Activated CD4-positive, alpha-beta T cell treated with anti-CD3 and anti-CD28 coated beads, Interleukin-2, amount 10 ng/mL, durations not matched to agents 24 days and 14 days (primary cell): ENCODE measurements at places on chromosomes 1 and 21. TPM values are rescaled to one million over a fixed set of nuclear protein-coding genes. Genes with fewer than 3 reads are reported as not detected.

DNA sequence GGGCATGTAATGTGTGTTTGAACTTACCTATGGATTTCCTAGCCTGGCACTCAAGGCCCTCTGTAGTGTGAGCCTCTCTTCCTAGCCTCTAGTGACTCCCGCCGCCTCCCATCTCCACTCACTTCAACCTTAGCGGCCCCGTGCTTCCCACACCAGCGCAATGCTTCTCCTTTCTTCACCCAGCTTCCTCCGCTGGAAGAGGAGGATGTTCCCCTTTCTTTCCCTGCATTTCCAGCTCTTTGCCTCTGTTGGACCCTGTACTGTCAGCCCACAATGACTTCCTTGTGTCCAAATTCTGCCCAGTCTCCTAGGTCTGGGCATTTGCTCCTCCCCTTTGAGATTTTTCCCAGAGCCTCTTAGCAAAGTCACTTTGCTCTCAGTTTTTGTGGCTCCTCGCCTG lies 138.1 kb upstream of the IRF2BP2 start:
- peaks cover 2% of the 10 kb centered on the region for H3K4me1 ChIP-seq
- peaks cover 2% of the 10 kb centered on the region for H3K27me3 ChIP-seq
- no peaks in the 10 kb centered on the region for H3K36me3 ChIP-seq
- H3K4me3 ChIP-seq: no peak overlapping the region
- DNase-seq: no peak

- H3K36me3 ChIP-seq: no peaks in the 10 kb centered on the region
- H3K27ac ChIP-seq: no peak overlapping the region
- DNase-seq: no peak
- H3K27me3 ChIP-seq: peaks cover 17% of the 10 kb centered on the region
- no peaks in the 10 kb centered on the region for H3K4me1 ChIP-seq
Measured at GRCh38 chr1:209965996-209966395, 28.0 kb downstream of the SYT14 start.

DNA sequence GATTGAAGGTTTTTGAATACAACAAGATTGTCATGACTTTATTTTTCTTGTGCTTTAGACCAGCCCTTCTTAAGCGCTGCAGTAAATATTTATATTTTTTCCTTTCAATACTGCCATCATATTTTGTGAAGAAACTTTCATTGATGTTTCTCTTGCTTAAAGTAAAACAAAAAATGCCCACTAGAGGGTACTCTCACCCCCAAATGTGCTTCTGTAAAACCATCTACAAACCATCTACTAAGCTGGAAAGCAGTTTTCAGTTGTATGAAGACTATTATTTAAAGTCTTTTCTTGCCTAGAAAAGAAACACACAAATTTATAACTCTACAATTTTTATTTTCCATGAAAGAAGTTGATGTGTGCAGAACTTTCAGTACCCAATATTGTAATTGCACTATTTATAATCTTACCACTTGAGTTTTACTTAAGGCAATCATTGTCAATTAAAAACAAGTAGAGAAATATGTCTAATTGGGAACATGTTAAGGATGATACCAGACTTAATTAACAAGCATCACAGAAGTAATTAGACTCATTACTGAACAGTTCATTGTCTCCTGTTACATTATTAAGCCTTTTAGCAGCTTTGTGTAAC lies 10.7 kb downstream of the LEPR start:
- H3K27me3 ChIP-seq: no peaks in the 10 kb centered on the region
- H3K27ac ChIP-seq: no peak overlapping the region
- DNase-seq: peak; percentile 64
- H3K4me1 ChIP-seq: peaks cover 14% of the 10 kb centered on the region

DNA sequence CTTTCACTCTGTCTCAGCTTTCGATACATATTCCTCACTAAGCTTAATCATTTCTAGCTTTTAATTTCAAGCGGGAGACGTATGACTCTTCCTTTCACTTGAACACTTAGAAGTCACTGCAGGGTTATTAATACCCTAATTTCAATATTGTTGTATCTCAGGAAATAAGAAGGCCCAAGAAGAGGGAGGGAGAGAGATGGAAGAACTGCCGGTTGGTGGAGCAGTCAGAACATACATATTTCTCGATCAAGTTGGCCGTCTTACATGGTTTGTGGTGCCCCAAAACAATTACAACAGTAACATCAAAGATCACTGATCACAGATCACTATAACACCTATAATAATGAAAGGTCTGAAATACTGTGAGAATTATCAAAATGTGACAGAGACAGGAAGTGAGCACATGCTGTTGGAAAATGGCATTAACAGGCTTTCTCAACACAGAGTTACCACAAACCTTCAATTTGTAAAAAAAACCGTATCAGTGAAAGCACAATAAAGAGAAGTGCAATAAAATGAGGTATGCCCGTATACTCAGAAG lies 145.4 kb upstream of the HP1BP3 start:
- DNase-seq: no peak
- H3K27me3 ChIP-seq: no peaks in the 10 kb centered on the region
- H3K36me3 ChIP-seq: peaks cover 20% of the 10 kb centered on the region

TEKT2 gene
- total RNA-seq: not detected in 2 replicates

- DNase-seq: peak; percentile 66
- peaks cover 16% of the 10 kb centered on the region for H3K4me1 ChIP-seq
- peaks cover 8% of the 10 kb centered on the region for H3K36me3 ChIP-seq
- no peak overlapping the region for H3K27ac ChIP-seq
- peak overlapping the region; percentile 50 for H3K4me3 ChIP-seq
- H3K27me3 ChIP-seq: no peaks in the 10 kb centered on the region
Measured at GRCh38 chr1:28233264-28233606, 406 bp upstream of the DNAJC8 start.

LCE1C gene
- total RNA-seq: not detected in 2 replicates

DNA sequence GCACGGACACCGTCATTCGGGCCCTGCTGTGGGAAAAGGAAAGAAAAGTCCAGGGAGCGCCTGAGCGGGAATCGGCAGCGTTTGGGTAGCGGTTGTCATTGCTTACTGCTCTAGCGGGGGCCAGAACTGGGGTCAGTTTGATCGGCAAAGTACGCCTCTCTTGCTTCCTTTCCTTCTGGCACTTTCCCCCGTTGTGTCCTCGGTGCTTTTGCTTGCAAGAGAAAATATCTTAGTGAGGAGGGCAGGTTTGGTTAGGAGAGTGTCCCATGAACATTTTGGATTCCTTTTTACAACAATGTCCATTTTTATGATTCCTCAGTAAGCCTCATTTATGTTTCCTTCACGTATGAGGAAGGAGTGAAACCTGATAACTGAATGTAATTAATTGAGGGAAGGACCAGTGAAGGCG lies 670 bp downstream of the ST3GAL3 start:
- H3K36me3 ChIP-seq: peaks cover 31% of the 10 kb centered on the region
- H3K27ac ChIP-seq: peak overlapping the region; percentile 88
- H3K4me3 ChIP-seq: peak overlapping the region; percentile 93
- no peaks in the 10 kb centered on the region for H3K27me3 ChIP-seq

COL11A1 gene
- total RNA-seq: not detected in 2 replicates

GRCh38 chr21:19640964-19641363 lies 1237.4 kb upstream of the TMPRSS15 start:
- no peaks in the 10 kb centered on the region for H3K27me3 ChIP-seq
- no peaks in the 10 kb centered on the region for H3K4me1 ChIP-seq
- H3K36me3 ChIP-seq: no peaks in the 10 kb centered on the region
- H3K27ac ChIP-seq: no peak overlapping the region
- no peak overlapping the region for H3K4me3 ChIP-seq

DNA sequence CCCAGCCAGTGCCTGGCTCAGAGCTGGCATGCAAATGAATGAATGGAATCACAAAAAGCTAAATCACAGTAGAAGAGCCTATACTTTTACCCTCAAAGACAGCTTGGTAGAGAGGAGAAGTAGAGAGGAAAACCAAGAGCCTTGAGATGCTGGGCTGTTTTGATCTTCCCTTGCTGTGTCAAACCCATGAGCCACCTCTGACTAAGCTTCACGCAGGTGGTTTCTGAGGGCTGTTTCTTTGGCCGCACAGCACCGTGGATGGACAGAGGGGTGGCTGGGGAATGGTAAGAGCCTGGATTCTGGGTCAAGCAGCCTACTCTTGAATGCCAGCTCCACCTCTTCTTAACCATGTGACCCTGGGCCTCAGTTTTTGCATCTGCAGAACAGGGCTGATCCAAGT lies 18.6 kb downstream of the ABCG1 start:
- no peaks in the 10 kb centered on the region for H3K27me3 ChIP-seq
- H3K4me3 ChIP-seq: peak overlapping the region; percentile 55
- no peaks in the 10 kb centered on the region for H3K36me3 ChIP-seq
- peaks cover 64% of the 10 kb centered on the region for H3K4me1 ChIP-seq
- DNase-seq: peak; percentile 82

DNA sequence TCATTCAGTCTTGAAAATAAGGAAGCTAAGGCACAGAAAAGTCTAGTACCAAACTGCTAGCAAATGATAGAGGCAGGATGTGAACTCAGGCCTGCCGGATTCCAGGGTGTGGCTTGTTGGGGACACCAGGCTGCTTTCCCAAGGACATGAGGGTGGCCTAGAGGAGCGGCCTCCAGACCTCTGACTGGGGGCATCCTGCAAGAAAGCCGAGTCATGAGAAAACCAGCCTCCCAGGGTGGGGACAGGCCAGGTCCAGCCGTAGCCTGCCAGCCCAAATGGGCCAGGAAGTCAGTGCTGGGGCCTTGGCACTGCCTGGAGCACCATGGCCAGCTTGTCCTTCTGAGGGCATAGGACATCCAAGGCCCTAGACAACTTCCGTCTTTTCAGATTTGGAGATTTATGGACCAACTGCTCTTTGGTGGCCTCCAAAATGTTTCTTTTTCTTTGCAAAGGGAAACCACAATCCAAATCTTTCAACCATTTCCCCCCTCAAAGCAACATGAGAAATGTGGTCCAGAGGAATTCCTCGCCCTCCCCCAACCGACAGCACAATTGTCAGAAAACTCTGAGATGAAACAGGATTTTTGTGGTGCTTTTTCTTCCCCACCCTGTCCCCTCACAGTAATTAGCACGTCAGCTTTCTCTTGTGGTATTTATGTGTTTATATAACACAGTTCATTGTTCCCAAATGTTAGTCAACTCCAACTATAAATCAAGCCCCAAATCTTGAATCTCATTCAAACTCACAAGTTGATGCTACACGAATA lies 212.3 kb downstream of the KAZN start:
- no peak for DNase-seq
- no peaks in the 10 kb centered on the region for H3K36me3 ChIP-seq
- H3K27ac ChIP-seq: no peak overlapping the region
- H3K27me3 ChIP-seq: no peaks in the 10 kb centered on the region

DNA sequence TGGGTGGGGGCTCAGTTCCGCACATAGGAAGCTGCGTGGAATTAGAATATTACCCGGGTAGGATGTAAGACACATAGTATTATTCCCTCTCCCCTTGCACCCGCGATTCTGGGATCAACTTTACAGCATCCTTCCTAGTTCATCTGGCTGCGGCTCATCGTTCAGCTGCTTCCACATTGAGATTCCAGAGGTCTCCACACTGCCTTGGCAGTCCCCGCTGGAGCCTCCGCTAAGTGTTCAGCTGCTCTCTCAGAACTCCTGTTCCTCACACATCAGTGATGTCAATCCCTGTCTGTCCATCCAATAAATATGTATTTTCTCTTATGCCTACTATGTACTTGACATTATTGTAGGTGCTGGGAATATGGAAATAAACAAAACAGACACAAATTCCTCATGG lies 135.6 kb upstream of the SYT6 start:
- no peaks in the 10 kb centered on the region for H3K27me3 ChIP-seq
- H3K4me3 ChIP-seq: no peak overlapping the region
- no peak for DNase-seq
- H3K27ac ChIP-seq: no peak overlapping the region
- no peaks in the 10 kb centered on the region for H3K36me3 ChIP-seq

DNA sequence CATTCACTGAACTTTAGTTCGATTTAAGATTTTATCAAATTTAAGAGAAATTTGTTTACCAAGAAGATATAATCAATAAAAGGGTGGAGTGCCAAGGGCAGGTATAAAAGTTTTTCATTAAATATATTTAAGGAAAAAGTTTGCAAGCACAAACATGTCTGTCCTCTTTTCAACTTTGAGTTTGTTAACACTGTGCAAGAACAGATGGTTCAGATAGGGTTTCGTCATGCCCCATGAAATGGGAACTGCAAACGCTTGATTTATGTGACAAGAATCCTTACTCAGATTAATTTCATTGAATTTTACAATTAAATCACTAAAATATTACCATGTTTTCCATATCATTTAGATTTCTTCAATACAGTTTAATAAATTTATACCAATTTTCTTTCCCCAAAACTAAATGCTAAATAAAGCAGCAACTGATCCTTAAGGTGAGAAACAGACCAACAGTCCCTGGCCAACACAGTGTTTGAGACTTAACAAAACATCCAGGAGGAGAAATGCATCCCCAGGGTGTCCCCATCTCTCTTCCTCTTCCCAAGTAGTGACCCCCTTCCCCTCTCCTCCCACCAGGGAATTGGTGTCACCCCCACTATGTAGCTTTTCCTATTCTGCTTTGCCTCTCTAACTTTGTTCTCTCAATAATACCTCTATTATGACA lies 292.9 kb downstream of the LTN1 start:
- no peak overlapping the region for H3K4me3 ChIP-seq
- no peak overlapping the region for H3K27ac ChIP-seq
- no peak for DNase-seq
- peaks cover 2% of the 10 kb centered on the region for H3K4me1 ChIP-seq
- peaks cover 6% of the 10 kb centered on the region for H3K36me3 ChIP-seq
